ENCODE measurements at places on chromosomes 6 and 20. TPM values are rescaled to one million over a fixed set of nuclear protein-coding genes. Genes with fewer than 3 reads are reported as not detected.

The GLP1R gene
- not detected for polyA plus RNA-seq

The SLC2A10 gene
- polyA plus RNA-seq = not detected

The ETV7 gene
- not detected for polyA plus RNA-seq

The TNFRSF21 gene
- 73.4 TPM for polyA plus RNA-seq

The ANKEF1 gene
- 2.5 TPM for polyA plus RNA-seq

The FUT9 gene
- 17.0 TPM for polyA plus RNA-seq

The KCNQ5 gene
- 3.2 TPM for polyA plus RNA-seq

The COL21A1 gene
- polyA plus RNA-seq = 7.7 TPM

The HFE gene
- polyA plus RNA-seq = 1.9 TPM

The TRIM31 gene
- not detected for polyA plus RNA-seq

The RUNX2 gene
- polyA plus RNA-seq = 1.8 TPM

The LTA gene
- polyA plus RNA-seq = not detected

The SRSF12 gene
- 8.6 TPM for polyA plus RNA-seq

The BPI gene
- not detected for polyA plus RNA-seq

The TPBG gene
- 0.48 TPM for polyA plus RNA-seq

The MAVS gene
- 0.88 TPM for polyA plus RNA-seq

The SAMD3 gene
- not detected for polyA plus RNA-seq

The GSTA1 gene
- not detected for polyA plus RNA-seq

The KIF6 gene
- 3.4 TPM for polyA plus RNA-seq

The NRN1 gene
- 5.6 TPM for polyA plus RNA-seq

The POM121L2 gene
- polyA plus RNA-seq = not detected

The LRP11 gene
- polyA plus RNA-seq = 48.8 TPM

The DDX43 gene
- not detected for polyA plus RNA-seq

The PHACTR2 gene
- polyA plus RNA-seq = 121 TPM

The OPN5 gene
- 2.9 TPM for polyA plus RNA-seq

The ID1 gene
- polyA plus RNA-seq = 0.75 TPM

The IL17F gene
- polyA plus RNA-seq = 12.9 TPM

The HLA-DMB gene
- not detected for polyA plus RNA-seq

The ADTRP gene
- polyA plus RNA-seq = 1.3 TPM

The ARMC12 gene
- not detected for polyA plus RNA-seq

The BANF2 gene
- polyA plus RNA-seq = 21.1 TPM

The KPNA5 gene
- 46.3 TPM for polyA plus RNA-seq

The HS3ST5 gene
- polyA plus RNA-seq = 11.5 TPM

The FAM209A gene
- polyA plus RNA-seq = 0.45 TPM

The PRICKLE4 gene
- polyA plus RNA-seq = not detected
